ELF-1 (cell line): ENCODE measurements at places on chromosomes 5 and 9.

GRCh38 chr5:142326480-142326938, 1.7 kb upstream of the SPRY4 start:
- no peak for DNase-seq

- peak; percentile 73 for DNase-seq
Measured at GRCh38 chr9:127921557-127922120, 4.8 kb upstream of the ST6GALNAC4 start.

DNA sequence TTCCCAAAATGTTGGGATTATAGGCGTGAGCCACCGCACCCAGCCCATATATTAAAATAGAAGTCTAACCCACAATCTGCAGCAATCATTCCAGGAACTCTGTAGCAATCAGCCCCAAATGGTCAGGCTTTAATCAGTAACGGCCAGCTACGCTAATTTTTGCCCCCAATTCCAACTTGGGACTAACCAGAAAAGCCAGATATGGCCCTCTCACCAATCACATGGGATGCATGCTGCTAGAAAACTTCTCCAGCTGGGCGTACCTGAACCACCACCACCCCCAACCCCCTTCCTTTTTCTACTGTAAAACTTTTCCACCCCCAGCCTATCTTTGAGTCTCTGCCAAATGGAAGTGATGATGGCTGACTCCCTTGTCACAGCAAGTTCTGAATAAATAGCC, 4.1 kb downstream of the SUSD1 start:
- DNase-seq, result no peak

DNA sequence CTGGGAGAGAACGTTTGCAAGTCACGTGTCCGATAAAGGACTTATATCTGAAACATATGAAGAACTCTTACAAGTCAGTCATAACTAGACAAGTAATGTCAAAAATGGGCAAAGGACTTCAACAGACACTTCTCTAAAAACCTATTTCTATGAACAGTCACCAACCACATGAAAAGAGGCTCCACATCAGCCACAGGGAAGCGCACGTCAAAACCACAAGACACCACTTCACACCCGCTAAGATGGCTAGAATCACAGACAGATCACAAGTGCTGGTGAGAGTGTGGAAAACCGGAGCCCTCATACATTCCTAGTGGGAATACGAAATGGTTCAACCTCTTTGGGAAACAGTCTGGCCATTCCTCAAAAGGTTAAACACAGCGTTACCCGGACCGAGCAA, 11.5 kb upstream of the CARD9 start:
- no peak for DNase-seq

- no peak for DNase-seq
Measured at GRCh38 chr9:116316246-116316645, 162.7 kb downstream of the PAPPA start.
